ENCODE measurements at places on chromosomes 12 and 14.

GRCh38 chr14:82897469-82898308 is 1364.0 kb upstream of the SEL1L start:
- no peak for DNase-seq

DNA sequence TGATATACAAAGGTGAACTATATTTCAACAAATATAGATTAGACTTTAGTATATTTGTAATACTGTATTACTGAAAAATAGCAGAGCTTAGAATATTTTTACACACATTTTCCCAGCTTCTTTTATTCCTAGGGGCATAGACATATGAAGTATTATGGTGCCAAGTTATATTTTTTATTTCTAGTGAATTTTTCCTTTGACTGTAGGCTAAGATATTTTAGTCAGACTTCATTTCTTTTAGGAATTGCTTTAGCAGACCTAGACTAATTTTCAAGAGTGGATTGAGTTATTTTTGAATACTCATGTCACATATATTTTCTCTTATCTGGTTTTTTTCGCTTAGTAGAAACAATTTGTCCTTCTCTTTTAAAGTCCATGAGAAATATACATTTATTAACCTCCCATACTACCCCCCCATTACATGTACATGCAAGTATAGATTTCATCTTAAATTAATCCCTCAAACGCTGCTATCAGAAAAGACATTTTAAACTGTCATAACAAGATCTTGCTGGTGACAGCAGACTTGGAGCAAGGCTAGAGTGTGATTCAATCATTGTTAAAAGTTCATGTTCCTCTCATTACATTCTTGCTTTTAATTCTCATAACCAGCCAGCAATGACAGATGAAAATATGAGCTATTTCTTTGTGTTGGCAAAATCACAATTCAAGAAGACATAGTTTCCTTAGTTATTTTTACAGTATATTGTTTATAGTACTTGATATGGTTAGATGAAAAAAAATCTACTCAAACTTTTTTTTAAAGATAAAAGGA is 456.1 kb downstream of the AEBP2 start:
- DNase-seq, result no peak

- no peak for DNase-seq
These were observed 134.3 kb downstream of the KICS2 start for GRCh38 chr12:64087761-64088160.

DNA sequence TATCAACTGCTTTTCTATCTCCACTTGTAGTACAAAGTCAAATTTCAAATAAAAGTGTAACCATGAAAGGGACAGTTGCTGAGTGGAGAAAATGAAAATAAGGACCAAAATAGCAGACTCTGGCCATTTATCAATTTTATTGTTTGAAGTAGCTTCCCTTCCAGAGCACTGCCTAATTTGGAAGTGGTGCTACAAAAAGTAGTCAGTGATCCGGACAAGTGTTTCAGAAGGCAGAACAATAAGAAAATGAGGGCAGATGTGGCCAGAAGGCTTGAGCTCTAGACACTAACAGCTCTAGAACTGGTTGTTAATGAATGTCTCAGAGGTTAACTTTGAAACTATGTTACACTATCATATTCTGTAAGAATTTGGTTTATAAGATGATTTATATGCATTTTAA is 48.9 kb downstream of the ABCC9 start:
- DNase-seq, result no peak

GRCh38 chr14:103142026-103142425 is 18.8 kb downstream of the TNFAIP2 start:
- DNase-seq, result no peak

GRCh38 chr12:51524386-51524901 is 66.6 kb upstream of the SCN8A start:
- no peak for DNase-seq

- DNase-seq, result no peak
These were observed 24.4 kb upstream of the FRMD6 start for GRCh38 chr14:51627313-51627712.

GRCh38 chr14:61573748-61574513 is 121.4 kb upstream of the HIF1A start:
- no peak for DNase-seq

DNA sequence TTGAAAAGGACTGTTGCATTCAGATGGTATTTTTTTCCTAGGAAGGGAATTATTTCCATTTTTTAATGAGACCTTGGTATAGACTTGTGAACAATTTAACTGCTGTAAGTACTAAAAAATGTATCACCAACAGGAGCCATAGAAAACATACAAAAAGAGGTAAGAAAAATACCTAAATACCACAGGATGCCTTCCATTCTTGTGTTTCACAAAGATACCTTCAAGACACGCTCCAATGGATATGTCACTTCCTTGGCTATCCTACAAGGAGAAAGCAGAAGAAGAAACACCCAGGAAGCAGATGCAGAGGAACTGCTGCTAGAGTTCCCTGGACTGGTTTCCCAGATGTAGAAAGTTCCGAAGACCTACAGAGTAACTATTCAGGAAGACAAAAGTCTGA is 54.2 kb downstream of the PTPN21 start:
- DNase-seq, result no peak

- no peak for DNase-seq
These were observed 505.1 kb upstream of the SYT1 start for GRCh38 chr12:78359520-78359919.

GRCh38 chr14:77580964-77581505 is 35.4 kb downstream of the SPTLC2 start:
- DNase-seq, result no peak

- DNase-seq, result no peak
These were observed 127.2 kb upstream of the LHX5 start for GRCh38 chr12:113598815-113599406.

GRCh38 chr12:15497671-15498292 is 175.5 kb downstream of the PTPRO start:
- no peak for DNase-seq

DNA sequence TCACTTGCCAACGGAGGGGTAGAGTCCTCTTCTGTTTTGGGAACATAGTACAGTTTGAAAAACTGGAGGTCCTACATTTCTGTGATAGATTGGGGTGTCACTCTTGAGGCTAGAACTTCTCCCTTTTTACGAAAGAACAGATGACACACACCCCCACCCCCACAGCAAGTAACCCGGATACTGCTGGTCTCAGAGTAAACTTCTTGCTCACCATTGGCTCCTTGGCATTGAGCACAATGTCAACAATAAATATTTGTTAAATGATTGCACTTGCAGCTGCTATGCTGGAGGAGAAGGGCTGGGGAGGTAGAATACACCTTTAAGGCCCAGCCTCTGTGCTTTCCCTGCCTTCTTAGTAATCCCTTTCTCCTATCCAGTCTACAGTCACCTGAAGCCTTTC is 149.8 kb downstream of the TGFB3 start:
- no peak for DNase-seq

DNA sequence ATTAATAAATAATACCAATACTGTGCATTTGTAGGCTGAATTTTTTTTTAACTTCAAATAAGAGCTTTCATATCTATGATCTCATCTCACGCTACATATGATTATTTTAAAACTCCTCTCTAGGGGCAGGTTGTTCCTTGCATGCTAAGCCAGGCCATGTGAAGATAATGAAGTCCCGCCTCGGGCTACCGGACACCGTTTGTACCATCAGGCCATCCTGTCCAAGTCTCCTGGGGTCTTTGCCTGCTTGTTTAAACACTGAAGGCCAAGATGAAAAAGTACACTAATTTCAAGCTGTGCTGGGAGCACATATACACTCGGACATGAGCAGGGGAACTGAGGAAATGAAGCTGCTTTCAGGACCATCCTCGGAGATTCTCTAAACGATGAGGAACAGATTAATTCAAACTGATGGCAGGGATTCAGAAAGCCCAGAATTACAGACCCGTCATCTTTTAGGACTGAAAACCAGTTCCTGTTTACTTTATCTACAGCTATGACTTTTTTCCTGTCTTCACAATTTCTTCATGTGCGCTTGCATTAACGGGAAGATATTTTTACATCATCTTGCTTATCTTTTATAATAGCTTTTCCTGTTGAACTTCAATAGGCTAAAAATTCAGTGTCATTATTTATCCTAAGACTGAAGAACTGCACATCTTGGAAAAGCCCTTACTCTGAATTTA is 6.3 kb upstream of the ABHD12B start:
- no peak for DNase-seq

DNA sequence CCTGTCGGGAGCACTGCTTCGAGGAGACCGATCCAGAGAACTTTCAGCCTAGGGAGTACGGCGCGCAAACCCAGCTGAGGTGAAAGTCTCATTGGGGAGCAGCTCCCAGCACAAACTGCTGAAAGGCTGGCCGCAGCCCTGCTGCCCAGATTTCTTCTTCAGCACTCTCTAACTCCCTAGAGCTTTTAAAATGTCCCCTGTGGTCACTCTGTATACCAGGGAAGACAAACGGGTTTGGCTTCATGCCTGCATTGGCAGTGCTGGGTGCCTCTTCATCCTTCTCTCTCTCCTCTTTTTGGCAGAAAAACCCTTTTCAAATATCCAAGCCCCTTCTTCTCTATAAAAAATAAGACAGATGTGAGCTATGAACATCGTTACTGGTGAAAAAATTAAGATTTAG is 34.9 kb downstream of the BBS10 start:
- no peak for DNase-seq

DNA sequence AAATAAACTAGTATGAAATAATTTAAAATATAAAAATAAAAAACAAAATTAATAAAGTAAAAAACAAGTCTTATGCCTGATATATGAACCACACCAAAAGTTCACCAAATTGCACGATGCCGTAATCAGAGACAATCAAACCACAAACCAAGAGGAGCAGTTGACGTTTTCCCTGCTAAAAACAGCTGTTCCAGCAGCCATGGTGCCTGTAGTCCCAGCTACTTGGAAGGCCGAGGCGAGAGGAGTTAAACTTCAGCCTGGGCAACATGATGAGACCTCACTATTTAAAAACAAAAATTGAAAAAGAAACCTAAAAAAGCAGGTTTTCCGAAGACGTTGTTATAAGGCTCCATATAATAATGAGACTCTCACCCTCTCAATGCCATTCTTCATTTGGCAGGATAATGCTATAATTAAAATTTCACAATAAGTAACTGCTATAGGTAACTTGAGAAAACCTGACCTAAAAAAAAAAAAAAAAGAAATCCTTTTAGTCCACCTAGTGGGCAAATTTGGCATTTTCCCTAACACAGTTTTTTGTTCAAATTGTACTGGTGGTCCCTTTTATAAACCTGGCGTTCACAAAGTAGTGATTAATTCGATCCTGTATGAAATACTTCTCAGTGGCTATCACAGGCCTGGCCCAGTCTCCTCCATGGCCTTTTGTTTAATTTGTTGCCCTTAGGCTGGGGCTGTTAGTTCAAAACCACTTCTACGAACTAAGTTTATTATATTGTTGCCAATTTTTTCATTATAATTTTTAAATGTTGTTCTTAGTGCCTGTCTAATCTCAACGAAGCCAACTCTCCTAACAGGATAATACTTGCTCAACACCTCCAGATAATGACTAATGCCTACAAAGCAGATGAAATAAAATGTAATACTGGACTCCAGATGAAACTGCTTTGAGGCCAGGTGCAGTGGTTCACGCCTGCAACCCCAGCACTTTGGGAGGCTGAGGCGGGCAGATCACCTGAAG is 62.1 kb downstream of the TNFAIP2 start:
- DNase-seq, result no peak

GRCh38 chr14:61280526-61281185 is 482 bp downstream of the TMEM30B start:
- DNase-seq, result peak; percentile 82

- no peak for DNase-seq
These were observed 31.8 kb upstream of the MIS18BP1 start for GRCh38 chr14:45284802-45285201.

DNA sequence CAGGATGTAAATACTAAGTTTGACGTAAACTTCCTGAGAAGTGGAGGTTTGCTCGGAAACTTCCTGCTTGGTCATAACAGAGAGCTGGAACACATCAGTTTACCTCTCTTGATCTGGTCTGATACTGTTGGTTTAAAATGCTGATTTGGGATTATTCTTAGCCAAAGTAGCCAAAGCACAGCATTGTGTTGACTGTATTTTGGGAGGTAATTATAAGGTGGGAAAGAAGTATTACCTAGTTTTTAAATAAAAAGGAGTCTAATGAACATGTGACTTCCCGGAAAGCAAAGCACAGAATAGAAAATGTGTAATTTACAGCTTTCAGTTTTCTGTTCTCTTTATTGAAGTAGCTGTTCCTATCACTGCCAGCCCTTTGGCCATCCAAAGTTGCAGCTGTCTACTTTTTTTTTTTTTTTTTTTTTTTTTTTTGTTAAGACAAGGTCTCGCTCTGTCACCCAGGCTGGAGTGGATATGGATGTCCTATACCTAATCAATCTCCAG is 52.2 kb upstream of the SRP54 start:
- no peak for DNase-seq

GRCh38 chr12:96198965-96199364 is 4.8 kb downstream of the ELK3 start:
- no peak for DNase-seq

- DNase-seq, result no peak
These were observed 4.8 kb downstream of the MYH7 start for GRCh38 chr14:23430723-23431085.

DNA sequence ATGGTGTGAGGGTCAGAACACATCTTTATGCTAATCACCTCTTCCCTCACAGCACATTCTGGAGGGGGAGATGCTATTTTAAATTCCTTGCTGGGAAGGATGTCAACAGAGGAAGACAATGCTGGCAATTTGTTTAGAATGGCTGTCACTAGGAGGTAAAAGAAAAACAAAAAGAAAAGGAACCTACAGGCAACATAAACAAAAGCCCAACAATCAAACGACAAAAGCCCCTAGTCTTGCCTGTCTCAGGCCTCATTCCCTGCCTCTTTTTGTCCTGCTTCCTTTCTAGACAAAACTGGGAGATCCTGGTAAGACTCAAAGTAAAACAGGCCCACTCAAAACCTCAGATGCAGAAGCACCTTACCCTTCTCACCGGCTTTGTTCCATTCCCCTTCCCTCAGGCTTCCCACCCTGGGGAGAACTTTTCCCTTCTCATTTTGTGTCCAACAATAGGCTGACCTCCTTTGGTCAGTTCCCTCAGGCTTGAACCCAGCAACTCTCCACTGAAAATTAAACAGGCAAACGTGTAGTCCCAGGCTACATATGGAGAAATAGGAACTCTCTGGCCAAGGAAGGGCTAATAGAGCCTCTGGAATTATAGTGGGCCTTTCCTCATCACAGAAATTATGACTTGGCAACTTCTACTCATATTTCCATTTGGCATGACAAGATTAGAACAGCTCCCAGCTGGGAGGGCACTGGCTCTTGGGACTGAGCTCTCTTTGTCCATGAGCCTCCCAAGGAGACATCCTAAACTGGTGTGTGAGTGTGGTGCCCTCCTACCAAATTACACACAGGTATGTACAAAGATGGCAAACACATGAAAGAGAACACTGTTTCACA is 193.0 kb downstream of the MON2 start:
- DNase-seq, result no peak

GRCh38 chr12:9064815-9065606 is 50.7 kb downstream of the A2M start:
- DNase-seq, result peak; percentile 83

GRCh38 chr14:69363055-69363454 is 35.0 kb downstream of the ERH start:
- no peak for DNase-seq

- no peak for DNase-seq
These were observed 27.4 kb downstream of the DNM1L start for GRCh38 chr12:32706335-32707024.

Data from Right ventricle myocardium inferior (tissue), 1 donor.